GM12865 (cell line): ENCODE measurements at places on chromosomes 11 and 22.

GRCh38 chr11:80048513-80048912 lies 607.7 kb upstream of the TENM4 start:
- DNase-seq = no peak

DNA sequence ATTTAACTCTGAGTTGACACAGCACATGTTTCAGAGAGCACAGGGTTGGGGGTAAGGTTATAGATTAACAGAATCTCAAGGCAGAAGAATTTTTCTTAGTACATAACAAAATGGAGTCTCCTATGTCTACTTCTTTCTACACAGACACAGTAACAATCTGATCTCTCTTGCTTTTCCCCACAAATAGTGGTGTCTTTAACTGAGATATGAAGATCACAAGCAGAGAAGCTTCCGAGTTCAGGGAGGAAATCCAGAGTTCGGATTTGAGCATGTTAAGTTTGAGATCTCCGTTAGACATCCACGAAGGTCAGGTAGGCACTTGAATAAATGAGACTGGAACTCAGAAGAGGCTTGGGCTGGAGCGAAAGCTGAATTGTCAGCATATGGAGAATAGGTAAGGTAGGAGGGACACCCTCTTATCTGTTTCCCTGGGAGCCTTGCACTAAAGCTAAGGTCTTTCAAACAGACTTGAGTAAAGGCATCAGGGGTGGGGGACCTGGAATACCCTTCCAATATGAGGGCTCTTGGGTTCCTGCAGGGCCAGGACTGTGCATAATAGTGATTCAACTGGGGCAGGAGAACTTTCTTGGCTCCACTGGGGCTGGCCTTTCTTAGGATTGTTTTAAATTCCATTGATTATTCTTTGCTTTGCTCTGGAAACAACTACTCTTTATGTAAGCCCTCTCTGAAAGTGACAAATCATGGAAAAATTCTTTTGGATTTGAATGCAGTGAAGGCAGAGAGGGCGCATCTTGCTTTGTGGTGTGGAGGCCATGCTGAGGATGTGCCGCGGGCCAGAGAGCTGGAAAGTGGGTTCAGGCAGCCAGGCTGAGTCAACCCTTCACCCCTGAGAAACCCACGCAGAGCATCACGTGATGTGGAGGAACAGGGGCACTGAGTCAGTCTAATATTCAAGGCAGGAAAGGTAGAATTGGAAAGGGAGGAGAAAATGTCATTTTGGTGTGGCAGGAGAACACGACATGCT lies 62.7 kb upstream of the AMPD3 start:
- DNase-seq = no peak

DNA sequence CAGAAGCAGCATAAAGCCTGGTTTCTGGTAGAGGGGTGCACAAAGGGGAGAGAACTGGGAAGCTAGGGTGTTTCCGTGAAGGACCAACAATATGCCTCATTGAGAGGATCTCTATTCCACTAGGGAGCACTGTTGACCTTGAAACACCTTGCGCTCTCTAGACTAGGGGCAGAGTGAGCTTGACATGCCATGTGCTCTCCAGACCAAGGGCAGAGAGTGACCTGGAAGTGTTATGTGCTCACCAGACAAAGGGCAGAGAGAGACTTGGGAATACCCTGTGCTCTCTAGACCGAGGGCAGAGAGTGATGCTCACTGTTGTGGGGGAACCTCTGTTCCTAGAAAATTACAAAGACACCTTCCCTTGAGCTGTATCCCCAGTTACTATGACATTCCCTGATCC lies 15.2 kb upstream of the EI24 start:
- DNase-seq = no peak

GRCh38 chr11:43986881-43987280 lies 44.4 kb downstream of the C11orf96 start:
- DNase-seq = no peak

- DNase-seq = no peak
Observed at GRCh38 chr22:20573833-20574615, 66.6 kb downstream of the MED15 start.

- peak; percentile 75 for DNase-seq
Observed at GRCh38 chr11:60633645-60634044, 65.8 kb upstream of the MS4A8 start.

- DNase-seq = peak; percentile 32
Observed at GRCh38 chr11:93662175-93662570, 691 bp downstream of the CEP295 start.

GRCh38 chr22:32911503-32911902 lies 110.0 kb downstream of the TIMP3 start:
- no peak for DNase-seq

DNA sequence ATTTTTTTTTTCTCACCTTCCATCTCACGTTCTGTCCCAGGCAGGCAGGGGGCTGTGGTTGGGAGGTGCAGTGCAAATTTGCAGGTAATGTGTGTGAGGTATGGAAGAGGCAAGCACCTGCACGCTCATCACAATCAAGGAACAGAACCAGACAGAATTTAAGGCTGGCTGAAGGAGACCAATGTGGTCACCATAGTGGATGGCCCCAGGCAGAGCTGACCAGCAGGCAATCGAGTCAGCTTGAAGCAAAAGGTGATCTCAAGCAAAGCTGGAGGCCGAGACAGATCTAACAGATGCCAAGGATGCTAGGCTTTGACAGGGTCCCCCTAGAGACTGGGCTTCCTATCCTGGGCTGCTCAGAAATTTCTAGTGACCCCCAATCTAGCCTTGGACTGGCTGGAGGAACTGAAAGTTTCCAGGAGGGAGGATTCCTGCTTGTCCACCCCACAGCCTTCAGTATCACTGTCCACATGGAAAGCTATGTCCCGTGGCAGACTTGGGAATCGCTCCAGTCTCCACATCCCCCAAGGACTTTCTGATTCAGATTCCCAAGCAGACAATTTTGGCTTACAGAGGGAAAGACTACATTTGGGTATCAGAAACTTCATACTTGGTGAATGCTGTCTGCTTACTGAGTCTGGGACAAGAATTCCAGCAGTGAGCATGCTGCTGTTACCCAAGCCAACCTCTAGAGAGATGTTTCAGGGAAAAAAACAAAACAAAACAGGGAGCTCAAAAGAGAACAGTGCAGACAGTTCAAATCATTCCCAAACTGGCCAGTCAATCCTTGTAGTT lies 9.0 kb upstream of the MICAL3 start:
- DNase-seq = no peak

DNA sequence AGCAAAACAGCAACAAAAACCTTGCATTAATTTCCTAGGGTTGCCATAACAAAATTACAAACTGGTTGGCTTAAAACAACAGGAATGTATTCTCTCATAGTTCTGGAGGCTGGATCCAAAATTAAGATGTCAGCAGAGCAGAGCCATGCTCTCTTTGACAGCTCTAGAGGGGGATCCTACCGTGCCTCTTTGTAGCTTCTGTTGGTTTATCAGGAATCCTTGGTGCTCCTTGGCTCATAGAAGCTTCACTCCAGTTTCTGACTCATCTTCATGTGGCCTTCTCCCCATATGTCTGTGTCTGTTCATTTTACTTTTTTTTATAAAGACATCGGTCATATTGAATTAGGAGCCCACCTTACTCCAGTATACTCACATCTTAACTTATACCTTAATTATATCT lies 90.5 kb upstream of the POU2AF2 start:
- no peak for DNase-seq
